ENCODE measurements at places on chromosomes 11 and 22.
A peak's percentile ranks its signal among the peaks of the same experiment; 100 is the strongest.

DNA sequence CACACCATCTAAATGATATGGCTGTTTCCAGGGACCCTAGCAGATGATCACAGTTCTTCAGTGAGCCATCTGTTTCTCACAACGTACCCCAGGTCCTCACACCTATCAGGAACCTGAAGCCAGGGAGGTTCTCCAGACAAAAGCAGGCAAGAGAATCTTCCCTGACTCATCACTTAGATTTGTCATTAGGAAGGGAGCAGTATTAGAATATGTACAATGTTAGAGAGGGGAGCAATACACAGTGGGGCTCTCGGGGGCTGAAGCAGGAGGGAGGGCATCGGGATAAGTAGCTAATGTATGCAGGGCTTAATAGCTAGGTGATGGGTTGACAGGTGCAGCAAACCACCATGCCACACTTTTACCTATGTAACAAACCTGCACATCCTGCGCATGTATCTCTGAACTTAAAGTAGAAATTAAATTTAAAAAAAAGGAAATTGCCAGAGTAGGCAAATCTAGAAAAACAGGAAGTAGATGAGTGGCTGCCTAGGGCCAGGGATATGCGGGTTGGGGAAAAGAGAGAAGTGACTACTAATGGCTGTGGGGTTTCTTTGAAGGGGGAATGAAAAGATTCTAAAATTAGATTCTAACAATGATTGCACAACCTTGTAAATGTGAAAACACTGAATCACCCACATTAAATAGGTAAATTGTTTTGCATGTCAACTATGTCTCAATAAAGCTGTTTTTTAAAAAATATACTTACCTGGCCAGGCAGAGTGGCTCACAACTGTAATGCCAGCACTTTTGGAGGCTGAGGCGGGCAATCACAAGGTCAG lies 14.4 kb downstream of the C22orf42 start:
- DNase-seq, result no peak

GRCh38 chr11:116928102-116928777 lies 90.8 kb upstream of the APOA1 start:
- no peak for DNase-seq

- DNase-seq, result no peak
Observed at GRCh38 chr11:134781380-134781866, 369.4 kb upstream of the B3GAT1 start.

GRCh38 chr11:59475176-59475575 lies 2.1 kb downstream of the OR4D10 start:
- no peak for DNase-seq

- DNase-seq, result no peak
Observed at GRCh38 chr11:45665933-45666647, 668 bp upstream of the CHST1 start.

DNA sequence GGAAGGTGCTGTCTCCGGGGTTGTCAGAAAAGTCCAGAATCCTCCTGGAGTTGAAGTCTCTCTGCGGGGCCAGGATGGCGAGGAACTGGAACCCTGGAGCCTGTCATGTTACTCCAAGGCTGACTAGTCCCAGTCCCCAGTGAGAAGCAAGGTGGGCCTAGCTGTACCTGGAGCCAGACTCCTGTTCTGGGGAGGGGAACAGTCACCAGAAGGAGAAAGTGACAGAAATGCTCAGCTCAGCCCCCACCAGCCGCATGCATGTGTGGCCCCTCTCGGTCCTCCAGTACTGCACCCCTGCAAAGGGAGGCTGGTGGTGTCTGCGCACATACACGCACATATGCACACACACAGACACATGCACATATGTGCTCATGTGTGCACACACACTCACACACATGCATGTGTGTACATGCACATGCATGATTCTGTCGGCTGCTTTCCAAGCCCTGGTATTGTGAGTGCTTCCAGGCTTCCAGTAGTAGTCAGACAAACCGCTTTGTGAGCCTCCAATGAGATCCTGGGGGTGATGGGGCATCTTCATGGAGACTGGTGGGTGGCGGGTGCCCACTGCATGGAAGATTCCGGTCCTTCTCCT lies 54.3 kb downstream of the RTL6 start:
- no peak for DNase-seq

DNA sequence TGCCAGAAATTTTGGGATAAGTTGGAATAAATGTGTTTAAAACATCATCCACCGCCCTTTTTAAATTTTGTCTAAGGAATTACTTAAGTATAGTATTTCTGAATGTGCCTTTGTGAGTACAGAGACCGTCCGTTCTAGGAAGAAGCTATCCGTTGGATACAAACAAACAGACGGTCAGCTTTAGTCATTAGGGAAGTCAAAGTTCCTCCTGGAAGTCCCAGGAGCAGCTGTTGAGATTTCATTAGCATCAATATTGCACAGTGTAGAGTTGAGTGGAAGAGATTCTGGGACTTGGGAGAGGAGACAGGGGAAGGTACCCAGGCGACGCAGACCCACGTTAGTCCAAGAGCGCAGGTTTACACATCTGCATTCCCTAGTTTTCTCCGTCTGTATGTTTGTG lies 15.7 kb upstream of the ADSL start:
- no peak for DNase-seq

GRCh38 chr11:46410021-46410420 lies 18.4 kb upstream of the CHRM4 start:
- DNase-seq, result peak; percentile 80

GRCh38 chr22:32897400-32897799 lies 95.9 kb downstream of the TIMP3 start:
- DNase-seq, result no peak

GRCh38 chr11:32316858-32317642 lies 118.3 kb downstream of the WT1 start:
- DNase-seq, result no peak

- no peak for DNase-seq
Observed at GRCh38 chr11:120236169-120237107, 3.5 kb upstream of the POU2F3 start.

- DNase-seq, result no peak
Observed at GRCh38 chr11:123316003-123316402, 114.1 kb upstream of the GRAMD1B start.

DNA sequence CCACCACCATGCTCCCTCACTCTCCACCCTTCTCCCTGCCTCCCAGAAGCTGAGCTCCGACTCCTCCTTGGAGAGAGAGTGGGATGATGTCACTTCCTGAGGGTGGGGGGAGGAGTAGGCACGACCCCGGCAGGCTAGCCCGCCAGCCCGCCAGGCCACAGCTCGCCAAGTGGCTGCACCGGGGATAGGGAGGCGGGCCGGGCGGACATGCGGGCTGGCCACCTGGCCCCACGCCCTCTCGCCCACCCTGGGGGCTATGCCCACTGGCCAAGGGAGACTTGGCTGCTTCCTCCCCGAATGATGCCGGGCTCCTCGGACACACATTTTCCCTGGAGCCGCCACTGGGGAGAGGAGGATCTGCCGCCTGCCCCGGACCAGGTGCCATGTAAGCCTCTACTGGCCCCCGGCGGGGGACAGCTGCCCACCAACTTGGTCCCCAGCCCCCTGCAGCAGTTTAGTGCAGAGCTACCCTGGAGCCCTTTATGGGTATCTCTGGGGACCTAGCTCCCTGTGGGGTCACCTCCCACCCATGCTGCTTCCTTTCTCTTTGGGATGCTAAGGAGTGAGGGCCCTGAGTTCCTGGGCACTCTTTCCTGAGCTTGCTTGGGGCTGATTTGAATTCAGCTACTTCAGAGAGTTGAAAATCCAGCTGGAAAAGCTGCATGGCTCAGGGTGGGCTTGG lies 33.7 kb upstream of the MYRF start:
- DNase-seq, result no peak

DNA sequence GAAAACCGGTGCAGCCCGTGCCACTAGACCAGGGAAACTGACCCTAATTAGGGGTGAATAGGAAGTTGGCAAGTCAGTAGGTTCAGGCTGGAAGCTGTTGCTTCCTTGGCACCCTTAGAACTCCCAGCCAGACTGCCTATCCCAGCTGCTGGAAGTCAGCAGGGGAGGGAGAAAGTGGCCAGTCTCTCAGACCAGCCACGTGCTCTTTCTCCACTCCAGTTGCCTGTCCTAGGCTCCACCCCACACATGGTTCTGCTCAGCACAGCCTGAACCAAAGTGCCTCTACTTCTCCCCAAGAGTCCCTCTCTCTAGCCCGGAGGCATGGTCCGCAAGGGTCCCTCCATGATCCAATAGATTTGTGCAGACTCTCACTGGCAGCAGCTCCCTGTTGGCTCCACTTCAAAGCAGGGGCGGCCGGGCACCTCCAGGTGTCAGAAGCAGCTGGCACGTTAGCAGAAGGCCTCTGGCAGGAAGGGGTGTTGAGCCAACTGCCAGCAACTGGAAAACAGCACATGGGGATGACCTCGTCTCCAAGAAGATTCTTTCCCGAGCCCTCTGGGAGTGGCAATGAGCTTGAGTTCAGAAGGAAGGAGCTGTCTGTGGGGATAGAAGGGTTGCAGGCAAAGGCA lies 27.7 kb downstream of the ARFGAP2 start:
- DNase-seq, result no peak

Data from WERI-Rb-1 (cell line).